ENCODE measurements at places on chromosomes 6 and 20. TPM values are rescaled to one million over a fixed set of nuclear protein-coding genes. Genes with fewer than 3 reads are reported as not detected.

The LGSN gene
- total RNA-seq: 17.1 TPM

The GJA10 gene
- not detected for total RNA-seq

The NT5E gene
- total RNA-seq: 62.1 TPM

The HLA-DOA gene
- not detected for total RNA-seq

The OR2B6 gene
- not detected for total RNA-seq

The ADTRP gene
- not detected for total RNA-seq

The KATNA1 gene
- total RNA-seq: 24.2 TPM

The DEF6 gene
- 2.1 TPM for total RNA-seq

The TNXB gene
- 24.6 TPM for total RNA-seq

The PTCHD4 gene
- 1.6 TPM for total RNA-seq

The EMILIN3 gene
- total RNA-seq: 0.25 TPM

The ULBP1 gene
- 7.2 TPM for total RNA-seq

- DNase-seq: peak; percentile 2
Observed at GRCh38 chr20:7744411-7744810, 195.8 kb downstream of the HAO1 start.

- no peak for DNase-seq
Observed at GRCh38 chr20:41877911-41878310, 259.7 kb upstream of the CHD6 start.

- no peak for DNase-seq
Observed at GRCh38 chr20:21804802-21805201, 99.3 kb downstream of the PAX1 start.

DNA sequence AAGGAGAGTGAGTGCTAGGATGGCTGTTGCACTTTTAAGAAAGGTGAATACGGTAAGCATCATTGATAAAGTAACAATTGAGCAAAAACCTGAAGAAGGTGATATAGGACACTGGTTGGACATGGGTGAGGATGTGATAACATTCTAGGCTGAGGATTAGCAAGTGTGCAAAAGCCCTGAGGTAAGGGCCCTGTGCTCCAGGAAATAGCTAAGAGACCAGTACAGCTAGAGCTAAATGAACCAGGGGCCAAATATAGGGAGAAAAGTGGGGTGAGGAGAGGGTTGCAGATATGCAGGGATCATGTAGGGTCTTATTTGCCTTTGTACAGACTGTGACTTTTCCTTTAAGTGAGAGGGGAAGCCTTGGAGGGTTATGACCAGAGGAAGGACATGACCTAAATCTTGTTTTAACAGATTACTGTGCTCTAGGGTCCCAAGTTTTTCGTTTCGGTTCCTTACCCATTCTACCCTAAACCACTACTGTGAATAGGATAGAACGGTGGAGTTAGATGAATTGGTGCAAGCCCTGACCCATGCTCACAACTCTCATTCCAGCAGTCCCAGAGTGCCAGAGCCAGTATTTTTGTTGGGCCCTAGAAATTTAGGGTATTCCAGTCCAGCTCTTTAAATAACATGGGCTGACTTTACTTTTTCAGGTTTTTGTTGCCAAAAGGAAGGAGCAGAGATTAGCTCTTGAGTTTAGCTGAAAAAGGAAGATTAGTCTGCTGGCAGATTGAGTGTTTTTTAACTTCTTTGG lies 10.7 kb downstream of the MAPK14 start:
- DNase-seq: no peak

DNA sequence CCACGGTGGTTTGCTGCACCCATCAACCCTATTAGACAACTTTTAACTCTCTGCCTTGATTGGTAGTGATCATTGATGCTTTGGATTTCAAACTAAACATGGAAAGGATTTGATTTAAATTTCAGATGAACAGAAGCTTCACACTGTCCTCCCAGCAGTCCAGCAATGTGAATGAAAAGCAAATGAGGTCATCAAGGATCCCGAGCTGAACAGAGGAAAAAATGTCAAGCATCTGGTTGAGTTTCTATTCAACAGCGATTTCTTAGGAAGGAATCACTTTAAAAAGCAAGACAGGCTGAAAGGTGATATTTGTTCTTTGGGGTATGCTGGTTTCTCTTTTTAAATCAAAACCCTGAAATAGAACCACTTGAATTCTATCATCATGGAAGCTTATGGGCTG lies 10.6 kb upstream of the SAMD3 start:
- no peak for DNase-seq

GRCh38 chr20:48096957-48097890 lies 311.9 kb upstream of the SULF2 start:
- DNase-seq: no peak

DNA sequence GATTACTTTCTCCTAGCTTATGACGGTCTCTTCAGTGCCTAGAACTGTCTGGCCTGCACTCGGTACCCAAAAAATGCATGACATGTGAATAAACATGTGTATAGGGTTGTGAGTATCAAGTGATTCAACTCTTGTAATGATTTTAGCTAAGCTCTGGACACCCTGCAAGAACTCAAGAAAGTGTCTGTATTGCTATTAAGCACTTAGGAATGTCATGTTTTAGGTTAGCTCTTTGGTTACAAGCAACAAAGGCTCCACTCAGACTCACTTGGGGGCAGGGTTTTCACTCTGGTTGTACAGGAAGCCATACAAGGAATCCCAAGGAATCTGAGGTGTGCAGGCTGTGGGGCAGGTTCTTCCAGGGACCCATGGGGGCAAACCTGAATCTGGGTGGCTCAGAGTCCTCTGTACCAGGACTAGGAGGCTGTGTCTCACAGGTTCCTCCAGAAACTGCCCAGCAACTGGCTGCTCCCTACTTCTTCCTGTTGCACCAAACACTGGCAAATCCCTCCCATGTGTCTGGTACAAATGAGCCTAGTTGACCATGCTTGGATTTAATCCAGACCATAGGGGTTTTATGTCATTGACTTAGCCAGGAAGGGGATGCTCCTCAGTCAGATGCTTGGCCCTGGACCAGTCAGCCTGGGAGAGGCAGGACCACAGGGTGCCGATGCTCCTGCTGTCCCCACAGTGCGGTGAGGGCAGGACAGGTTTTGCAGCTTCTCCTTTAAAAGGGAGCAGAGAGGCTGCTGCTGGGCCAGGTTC lies 77.9 kb upstream of the CDH4 start:
- no peak for DNase-seq

GRCh38 chr20:48750941-48751635 lies 76.7 kb downstream of the PREX1 start:
- no peak for DNase-seq

DNA sequence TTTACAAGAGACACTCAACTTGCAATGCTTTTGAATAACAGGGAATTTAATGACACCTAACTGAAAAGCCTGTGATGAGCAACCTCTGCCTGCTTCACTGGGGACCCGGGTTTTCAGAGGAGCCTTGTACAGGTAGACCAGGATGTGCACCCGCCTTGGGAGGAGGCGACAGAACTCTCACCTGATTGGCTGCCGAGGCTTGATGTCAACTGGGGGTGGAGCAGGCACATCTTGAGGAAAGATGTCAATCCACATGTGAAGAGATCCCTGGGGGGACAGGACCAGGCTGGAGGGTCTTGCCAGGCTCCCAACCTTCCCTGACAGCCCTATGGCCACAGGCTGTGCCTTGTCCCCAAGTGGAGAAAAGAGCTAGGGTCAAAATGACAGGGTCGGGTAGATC lies 19.8 kb downstream of the ERGIC3 start:
- no peak for DNase-seq

DNA sequence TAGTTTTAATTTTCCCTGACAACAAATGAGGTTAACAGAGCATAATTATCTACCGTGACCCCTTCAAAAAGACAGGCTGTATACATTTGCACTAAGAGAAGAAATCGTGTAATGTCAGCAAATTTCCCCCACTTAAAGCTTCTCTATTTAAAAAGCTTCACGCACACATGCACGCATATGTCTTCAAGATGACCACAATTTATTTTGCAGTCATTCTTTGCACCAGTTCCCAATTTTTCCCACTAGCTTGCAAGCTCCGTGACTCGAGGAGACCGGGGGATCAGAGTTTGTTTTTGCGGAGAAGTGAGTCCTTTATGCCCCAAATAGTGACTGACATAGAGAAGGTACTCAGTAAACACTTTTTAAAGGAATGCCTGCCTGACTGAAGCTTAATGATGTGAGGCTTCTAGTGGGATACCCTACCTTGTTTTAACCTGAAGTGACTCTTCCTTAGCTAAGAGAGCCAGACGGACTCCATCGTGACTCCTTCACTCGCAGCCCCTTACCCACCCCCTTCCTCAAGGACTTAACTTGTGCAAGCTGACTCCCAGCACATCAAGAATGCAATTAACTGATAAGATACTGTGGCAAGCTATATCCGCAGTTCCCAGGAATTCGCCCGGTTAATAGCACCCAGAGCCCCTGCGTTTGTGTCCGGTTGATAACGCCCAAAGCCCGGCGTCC lies 9.3 kb upstream of the NQO2 start:
- no peak for DNase-seq

DNA sequence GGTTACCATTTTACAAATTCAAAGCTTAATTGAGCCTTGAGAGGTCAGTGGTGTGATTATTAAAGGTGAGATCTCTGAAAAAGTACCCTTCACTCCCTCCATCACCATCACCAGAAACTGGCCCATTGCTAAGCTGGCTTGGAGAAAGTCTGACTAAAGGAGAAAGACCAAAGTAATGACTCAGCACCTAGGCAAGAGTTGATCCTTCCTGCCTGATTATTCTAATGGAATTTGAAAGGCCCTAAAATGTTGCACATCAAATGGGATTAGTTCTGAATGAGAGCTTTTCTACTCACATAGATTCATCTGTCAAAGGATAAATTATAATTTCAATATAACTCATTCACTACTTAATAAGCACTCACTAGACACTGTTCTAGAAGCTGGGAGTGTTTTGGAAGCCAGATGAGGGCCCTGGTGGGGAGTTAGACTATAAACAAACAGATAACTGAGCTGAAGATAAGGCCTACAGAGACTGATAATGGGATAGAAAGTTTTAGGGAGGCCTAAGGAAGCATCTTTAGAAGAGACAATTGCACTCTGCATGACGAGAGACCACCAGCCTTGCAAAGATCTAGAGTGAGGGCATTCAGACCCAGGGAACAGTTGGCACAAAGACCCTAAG lies 366.7 kb downstream of the SYNE1 start:
- DNase-seq: no peak

DNA sequence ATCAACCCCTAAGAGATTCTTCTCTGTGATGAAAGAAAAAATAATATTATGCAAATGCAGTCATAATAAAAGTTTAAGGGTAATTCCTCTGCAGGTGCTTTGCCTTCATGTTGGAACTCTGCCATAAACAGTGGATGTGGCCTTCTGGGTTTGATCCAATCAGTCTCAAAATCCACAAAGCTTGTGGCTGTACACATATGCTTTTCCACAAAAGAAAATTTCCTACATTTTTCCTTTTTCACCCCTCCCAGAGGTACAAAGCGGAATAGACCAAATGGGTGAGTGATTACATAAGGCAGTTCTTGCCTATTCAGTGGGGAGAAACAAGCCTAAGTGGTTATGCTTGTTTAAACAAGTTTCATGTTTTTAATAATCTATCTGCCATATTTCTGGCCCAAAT lies 16.7 kb downstream of the CALHM5 start:
- DNase-seq: no peak

DNA sequence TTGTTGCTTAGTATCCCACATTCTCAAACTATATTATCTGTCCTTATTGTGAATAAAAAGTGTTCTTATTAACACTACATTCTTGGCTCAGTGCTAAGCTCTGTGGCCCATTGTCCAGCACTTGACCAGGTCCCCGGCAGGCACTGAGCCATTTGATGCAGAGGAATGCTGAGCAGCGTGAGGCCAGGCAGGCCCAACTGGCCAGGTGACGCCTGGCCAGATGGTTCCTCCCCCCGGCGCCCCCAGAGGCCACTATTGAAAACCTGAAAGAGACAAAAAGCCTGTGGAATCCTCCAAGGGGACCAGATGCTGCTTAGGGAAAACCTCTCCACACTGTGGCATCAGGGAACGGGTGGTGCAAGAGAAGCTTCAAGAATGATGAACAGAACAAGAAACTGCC lies 597.5 kb upstream of the JAG1 start:
- DNase-seq: no peak

DNA sequence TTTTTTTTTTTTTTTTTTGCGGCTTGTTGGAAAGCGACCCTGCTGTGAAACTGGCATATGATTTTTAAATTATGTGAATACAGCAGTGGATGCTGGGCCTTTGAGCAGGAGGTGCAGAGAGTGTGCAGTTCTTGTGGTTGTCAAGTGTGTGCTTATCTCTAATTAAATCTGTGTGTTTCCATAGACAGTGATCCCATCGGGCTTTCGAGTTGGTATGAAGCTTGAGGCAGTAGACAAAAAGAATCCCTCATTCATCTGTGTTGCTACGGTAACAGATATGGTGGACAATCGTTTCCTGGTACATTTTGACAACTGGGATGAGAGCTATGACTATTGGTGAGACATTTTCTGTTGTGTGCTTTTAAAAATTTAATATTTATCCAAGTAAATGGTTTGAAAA lies 52.4 kb downstream of the L3MBTL3 start:
- DNase-seq: no peak

DNA sequence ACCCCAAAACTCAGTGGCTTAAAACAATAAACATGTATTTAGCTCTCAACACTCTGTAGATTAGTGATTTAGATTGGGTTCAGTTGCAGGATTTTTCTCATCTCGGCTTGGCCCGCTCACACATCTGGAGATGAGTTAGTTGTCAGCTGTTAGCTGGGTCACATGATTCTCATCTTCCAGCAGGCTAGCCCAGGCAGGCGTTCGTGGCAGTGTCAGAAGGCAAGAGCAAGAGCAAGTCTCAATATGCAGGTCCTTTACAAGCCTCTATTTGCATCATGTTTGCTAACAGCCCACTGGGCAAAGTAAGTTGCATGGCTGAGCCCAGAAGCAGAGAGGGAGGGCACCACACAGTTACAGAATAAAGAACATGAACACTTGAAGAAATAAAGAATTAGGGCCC lies 83.6 kb upstream of the MYLIP start:
- no peak for DNase-seq

DNA sequence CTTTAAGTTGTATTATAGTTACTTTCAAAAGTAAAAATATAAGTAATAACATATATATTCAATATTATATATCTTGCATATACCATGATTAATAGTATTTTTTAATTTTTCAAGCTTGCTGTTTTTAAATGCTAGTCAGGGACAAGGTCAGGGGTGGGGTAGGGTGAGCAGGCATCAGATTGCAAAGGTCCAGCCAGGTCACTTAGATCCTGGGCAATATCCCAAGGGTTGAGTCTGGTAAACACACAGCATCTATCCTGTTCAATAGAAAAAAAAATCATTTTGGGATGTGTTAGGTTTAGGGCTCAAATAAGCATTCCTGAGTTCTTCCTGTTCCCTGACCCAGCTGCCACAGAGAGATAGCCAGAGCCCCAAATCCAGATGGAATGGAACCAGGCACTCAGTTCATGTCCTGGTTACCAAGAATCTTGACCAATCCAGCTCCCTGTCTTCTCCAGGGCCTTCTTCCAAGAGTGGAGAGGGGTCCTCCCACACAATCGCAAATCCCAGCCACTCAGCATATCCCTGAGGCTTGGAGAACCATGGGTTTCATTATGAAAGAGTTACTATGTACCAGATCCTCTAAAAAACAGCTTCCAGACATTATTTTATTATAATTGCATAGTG lies 134.9 kb upstream of the TOP1 start:
- no peak for DNase-seq

DNA sequence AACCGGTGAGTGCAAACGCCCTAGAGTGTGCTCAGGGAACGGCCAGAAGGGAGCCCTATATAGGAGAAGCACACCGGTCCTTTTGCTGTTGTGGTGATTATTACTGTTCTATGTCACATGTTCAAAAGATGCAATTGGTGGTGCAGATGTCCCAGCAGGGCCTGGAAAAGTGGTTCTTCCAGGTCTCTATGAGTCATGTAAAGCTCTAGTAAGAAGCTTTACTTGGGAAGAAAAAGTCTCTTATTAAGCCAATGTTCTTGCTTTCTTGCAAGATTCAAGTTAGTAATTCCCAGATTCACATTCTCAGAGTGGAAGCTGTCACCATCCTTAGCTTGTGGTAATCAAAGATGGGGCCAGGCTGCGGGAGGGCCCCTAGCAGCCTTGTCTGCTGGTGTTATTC lies 23.3 kb downstream of the EDN3 start:
- DNase-seq: no peak
